ENCODE measurements at places on chromosomes 4 and X.
A peak's percentile ranks its signal among the peaks of the same experiment; 100 is the strongest.

DNA sequence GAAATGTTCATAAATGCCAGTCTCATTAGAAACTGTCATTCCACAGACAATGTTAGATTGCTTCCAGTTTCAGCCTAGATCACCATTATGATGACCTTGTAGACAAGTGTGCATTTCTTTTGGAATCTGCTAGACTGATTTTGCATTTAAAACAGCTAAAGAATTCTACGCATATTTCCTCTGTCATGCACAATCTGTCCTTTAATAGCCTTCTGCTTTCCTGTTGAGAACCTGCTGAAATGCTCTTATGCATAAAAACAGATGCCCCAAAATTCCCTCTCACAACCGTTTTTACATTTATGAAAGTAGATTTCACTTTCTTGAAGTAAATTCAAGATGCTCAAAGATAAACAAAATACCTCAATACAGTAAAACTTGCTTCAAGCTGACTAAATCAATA is 673.3 kb downstream of the GALNTL6 start:
- no peak for DNase-seq

GRCh38 chr4:139042981-139043460 is 27.4 kb downstream of the NOCT start:
- DNase-seq = no peak

- peak; percentile 86 for DNase-seq
These were observed 97.3 kb upstream of the SPRY1 start for GRCh38 chr4:123299212-123299691.

- no peak for DNase-seq
These were observed 67.0 kb downstream of the RBM47 start for GRCh38 chr4:40562681-40563080.

- no peak for DNase-seq
These were observed 200.8 kb downstream of the GRIA2 start for GRCh38 chr4:157421365-157421764.

GRCh38 chrX:130053236-130053635 is 57.1 kb downstream of the ELF4 start:
- no peak for DNase-seq

- DNase-seq = no peak
These were observed 1153.3 kb upstream of the PABPC4L start for GRCh38 chr4:135354876-135355275.

- DNase-seq = no peak
These were observed 65.8 kb downstream of the SCML2 start for GRCh38 chrX:18288716-18289115.

DNA sequence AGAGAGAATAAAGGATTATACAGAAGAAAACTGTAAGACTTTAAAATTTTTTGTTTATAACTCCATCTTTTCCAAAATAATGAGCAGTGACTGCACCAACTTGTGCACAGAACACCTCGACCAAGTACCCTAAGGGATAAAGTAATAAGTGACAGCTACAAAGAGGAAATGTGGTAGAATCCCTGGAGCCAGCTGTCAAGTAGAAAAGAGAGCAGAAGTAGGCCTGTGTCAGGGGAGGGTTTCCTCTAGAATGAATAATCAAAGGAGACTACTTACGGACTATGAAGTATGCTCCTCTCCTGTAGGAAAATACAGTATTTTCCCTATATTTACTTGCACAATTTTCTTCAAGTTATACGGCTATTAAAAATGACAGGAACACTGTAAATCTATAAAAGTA is 1.2 kb downstream of the EIF1AX start:
- DNase-seq = no peak

DNA sequence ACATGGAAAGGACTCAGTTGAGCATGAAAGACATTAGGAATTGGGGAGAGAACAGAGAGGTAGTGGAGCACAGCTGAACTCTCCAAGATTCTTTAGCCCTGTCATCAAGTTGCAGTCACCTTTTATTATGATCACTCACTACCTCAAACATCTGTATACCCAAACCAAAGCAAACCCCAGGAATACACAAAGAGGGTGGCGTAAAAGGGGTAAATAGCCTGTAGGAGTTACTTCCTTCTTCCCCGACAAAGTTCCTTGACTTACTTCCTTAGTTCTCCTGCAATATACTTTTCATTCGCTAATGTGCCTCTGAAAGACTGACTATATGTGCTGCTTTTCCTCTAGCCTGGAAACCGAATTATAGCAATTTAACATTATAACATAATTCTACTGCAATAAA is 159.9 kb downstream of the SPRY1 start:
- DNase-seq = no peak

DNA sequence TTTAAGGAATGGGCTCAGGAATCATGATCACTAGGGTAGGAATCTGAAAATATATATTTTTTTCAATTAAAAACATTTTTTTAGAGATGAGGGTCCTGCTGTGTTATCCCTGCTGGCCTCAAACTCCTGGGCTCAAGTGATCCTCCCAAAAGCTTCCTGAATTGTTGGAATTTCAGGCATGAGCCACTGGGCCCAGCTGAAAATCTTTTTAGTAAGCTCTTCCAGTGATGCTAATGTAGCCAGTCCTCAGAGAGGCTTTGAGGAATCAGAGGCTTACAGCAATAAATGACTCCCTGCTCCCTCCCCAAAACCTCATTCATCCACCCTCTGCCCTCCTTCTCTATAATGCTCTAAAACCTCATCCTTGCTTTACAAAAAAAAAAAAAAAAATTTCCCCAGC is 129.5 kb downstream of the ZIC3 start:
- DNase-seq = no peak

DNA sequence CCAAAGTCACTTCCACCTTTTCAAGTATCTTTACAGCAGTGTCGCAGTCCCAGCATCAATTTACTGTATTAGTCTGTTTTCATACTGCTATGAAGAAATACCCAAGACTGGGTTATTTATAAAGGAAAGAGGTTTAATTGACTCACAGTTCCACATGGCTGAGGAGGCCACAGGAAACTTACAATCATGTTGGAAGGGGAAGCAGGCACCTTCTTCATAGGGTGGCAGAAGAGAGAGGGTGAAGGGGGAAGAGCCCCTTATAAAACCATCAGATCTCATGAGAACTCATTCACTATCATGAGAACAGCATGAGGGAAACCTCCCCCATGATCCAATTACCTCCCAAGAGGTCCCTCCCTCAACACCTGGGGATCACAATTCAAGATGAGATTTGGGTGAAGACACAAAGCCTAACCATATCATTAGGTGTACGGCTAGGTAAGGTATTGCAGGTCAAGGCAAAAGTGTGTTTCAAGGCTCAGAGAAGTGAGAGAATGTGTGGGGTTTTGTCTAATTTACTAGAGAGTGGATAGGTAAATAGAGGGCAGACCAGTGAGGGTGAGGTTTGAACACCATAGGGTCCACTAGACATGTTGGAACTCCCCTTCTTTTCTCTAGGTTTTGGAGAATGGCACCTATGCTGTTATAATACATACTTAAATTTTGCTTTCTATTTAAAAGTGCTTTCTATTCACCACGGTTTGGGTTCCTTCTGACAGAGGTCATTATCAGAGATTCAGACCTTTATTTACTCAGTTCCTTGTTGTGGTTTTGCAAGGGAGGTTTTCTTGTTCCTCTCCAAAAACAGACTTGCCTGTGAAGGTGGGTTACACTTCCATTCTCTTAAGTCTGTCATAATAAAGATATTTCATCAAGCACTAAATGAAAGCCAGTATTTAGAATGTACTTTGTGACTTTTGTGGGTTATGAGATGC is 186.6 kb downstream of the CPEB2 start:
- DNase-seq = no peak

- no peak for DNase-seq
These were observed 78.8 kb upstream of the TMEM150C start for GRCh38 chr4:82640540-82640939.

- no peak for DNase-seq
These were observed 43.2 kb upstream of the HUWE1 start for GRCh38 chrX:53729751-53730150.

DNA sequence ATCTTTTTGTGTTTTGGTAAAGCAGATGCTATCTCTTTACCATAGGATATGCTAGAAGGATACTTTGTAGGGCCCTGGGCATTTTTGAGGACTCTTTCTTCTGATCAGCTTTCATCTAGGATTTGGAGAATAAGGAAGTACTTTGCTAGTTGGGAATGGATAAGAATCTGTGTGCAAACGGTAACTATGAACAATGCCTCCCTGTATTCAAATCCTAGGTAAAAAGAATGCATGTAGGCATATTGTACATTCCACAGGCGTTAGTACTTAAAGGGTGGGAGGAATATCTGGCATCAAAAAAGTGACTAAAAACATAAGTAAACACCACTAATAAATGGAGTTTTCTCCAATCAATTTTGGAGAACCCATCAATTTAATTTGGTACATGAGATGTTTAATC is 59.7 kb downstream of the SH3BGRL start:
- DNase-seq = no peak

GRCh38 chrX:10931976-10932375 is 179.2 kb upstream of the HCCS start:
- DNase-seq = no peak

DNA sequence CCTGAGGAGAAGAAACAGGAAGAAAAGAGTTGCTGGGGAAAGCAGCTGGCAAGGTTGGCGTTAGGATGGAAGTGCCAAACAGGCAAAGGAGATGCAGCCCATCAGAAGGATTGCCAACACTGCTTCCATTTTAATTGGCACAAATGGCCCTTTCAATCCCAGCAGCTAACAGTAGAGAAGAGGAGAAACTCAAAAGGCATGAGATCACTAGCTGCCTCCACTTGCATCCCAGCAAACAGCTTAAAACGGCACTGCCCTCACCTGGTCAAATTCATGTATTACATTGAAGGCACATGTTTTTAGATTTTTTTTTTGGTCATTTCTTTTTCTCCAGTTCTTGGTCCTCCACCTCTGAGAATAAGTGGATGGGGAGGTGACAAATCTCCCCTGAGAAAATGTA is 14.9 kb upstream of the LOC101059915 start:
- DNase-seq = peak; percentile 21

- DNase-seq = no peak
These were observed 32.7 kb upstream of the MAGED1 start for GRCh38 chrX:51860679-51861078.

DNA sequence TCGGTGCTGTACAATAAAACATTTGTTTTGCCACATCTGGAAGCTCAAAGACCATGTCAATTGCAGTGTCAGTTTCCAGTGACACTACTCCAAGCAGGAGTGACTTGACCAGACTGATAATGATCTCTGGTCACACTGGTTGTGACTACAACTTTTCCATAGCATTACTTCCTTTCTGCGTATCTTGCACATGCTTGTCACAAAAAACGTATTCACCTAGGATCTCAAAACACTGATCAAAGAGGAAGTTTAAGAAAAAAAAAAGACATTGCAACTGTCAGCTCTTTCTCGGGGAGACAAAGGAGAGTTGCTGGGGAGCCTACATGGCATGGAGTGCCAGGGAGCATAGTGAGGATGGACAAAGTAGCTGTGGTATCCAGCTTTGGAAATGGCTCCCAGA is 60.6 kb downstream of the OPHN1 start:
- no peak for DNase-seq

- DNase-seq = no peak
These were observed 45.4 kb downstream of the CXorf58 start for GRCh38 chrX:23952984-23953907.

- no peak for DNase-seq
These were observed 43.5 kb upstream of the ANTXR2 start for GRCh38 chr4:80116516-80116915.

- no peak for DNase-seq
These were observed 49.9 kb upstream of the GIMD1 start for GRCh38 chr4:106418444-106418843.

DNA sequence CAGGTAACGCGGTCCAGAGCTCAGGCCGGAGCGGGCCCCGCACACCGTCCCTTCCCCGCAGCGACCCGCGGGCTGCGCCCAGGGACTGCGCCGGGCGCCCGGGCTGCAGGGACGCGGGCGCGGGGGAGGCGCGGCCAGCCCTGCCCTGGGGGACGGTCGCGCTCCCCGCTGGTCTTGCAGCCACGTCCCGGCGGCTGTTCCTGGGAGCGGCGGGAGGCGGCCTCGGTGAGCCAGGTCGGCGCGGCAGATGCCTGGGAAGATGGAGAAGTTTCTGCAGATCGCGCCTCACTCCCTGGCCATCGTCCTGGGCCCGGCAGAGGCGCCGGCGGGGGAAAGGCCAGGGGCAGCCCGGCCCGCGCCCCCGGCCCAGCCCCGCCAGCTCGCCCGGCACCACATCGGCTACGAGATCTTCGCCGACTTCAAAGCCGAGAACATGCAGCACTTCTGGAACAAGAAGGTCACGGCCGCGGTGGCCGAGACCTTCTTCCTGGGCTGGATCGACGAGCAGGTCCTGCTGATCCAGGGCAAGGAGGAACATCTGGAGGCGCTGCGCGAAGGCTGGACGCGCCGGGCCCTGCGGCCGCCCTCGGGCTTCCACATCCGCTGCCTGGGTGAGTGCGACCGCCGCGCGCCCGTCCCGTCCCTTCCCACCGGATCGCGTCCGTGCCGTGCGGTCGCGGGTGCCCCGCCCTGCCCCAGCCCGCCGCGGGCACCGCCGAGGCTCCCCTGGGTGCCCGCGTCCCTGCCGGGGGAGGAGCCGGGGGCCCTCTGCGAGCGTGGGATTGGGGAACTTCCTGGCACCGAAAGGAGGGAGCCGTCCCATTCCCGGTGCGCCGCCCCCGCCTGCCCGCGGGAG is 107.4 kb upstream of the STOX2 start:
- no peak for DNase-seq

- no peak for DNase-seq
These were observed 186.1 kb downstream of the TMA16 start for GRCh38 chr4:163680386-163681098.

GRCh38 chr4:146842876-146843275 is 102.8 kb downstream of the TTC29 start:
- no peak for DNase-seq

- no peak for DNase-seq
These were observed 24.7 kb upstream of the FRAS1 start for GRCh38 chr4:78032446-78032845.

Data from stromal cell of bone marrow (primary cell).